Neural progenitor cell (in vitro differentiated cells): ENCODE measurements at places on chromosomes 11 and 22.
A peak's percentile ranks its signal among the peaks of the same experiment; 100 is the strongest.

DNA sequence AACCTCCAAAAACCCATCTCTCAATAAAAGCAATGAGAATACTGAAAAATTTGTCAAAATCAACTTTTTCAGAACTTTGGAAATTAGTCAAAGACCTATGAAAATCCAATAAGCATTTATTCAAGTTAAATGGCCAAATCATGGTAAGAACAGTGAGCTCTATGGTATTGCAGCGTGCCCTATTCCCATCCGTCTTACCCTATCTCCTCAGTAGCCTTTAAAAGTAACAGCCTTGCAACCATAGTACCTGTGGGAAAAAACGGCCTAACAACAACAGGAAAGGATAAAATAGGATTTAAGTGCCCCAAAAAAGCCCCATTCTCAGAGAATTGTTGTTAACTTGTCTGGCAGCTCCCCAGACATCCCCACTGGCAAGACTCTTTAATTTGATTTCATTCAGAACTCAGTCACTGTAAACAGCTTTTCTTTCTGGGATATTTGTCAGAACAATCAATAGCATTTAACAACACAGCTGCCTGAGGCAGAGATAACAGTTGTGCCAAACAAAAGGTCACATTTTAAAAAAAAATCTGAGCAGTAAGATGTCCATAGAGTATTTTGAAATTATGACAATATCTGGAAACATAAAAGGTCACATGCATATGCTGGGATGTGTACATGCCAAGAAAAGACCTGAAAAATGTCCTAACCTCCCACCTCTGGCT is 18.8 kb upstream of the MS4A8 start:
- no peak for DNase-seq

DNA sequence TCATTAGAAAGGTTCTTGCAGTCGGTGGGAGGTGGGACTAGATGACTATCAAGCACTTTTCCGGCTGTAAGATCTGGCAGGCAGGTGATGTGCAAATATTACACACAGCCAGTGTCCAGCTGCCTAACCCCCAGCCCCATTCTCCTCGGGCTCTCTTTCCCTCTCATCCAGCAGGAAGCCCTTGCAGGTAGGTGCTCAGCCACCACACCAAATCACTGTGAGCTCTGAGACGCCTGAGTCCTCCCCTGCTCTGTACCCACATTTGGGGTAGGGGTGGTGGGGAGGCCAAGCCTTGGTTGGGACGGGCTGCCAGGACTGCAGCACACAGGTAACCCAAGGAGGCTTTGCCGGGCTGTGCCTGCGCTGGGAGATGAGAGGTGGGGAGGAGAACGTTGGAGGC is 601 bp downstream of the ART5 start:
- DNase-seq, result no peak

- no peak for DNase-seq
Observed at GRCh38 chr11:68362801-68363379, 50.5 kb downstream of the LRP5 start.

GRCh38 chr11:73415854-73416615 is 39.8 kb downstream of the RELT start:
- DNase-seq, result no peak

DNA sequence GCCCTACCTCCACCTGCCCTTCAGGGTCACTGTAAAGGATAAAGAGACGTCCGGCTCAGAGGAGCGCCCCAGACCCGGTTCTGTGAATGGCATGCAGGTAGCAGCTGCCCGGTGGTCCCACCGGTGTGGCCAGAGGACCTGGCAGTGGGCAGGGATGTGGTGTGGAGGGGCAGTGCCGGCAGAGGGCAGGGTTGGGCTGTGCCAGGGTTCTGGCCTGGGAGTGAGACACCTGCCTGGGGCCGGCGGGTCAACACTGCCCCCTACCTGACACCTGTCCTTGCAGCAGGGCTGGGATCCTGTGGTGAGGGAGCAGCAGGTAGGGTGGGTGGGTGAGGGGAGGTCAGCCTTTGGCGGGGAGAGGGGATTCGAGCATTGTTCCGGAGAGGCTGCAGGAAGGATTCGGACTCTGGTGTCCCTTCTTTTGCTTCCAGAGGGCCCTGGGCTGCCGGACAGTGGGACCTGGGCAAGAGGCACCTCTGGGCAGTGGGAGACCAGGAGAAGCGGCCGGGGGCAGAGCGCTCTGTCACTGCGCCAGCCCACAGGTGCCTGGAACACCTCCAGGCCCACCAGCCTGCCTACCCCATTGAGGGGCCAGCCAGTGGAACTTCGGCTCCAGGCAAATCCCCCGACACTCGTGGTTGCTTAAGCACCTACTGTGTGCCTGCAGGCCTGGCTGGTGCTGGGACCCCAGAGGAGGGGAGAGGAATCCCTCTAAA is 1.6 kb upstream of the PHLDA2 start:
- peak; percentile 79 for DNase-seq

DNA sequence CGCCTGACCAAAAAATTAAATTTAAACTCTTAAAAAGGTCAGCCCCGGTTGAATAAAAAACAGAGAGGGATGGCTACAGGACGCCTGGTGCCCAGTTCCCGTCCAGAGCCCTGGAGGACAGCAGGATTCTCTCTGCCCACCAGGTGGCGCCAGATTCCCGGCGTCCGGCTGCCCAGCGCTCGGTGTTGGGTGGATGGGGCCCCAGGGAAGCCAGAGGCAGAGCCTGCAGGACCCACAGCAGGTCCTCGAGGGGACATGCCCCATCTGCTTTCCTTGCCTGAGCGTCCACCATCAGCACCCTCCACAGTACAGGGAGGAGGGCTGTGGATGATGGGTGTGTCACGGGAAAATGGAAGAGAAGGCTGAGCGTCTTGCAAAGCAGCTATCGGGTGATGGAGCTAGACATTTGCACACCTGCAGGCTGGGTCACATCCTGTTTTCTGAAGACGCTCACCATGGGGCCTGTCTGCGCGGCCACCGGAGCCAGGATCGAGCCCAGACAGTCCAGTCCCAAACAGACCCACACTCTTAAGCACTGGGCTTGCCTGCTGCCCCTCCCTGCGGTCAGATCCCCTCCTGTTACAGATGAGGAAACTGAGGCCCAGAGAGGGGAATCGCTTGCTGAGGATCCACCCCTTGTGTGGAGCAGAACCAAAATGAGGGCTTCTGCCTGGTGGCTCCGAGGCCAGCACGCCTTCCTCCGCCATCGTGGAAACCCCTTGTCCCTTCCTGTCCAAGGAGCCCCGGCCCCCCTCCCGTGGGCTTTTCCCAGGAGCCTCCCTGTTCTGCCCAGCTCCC is 18.5 kb upstream of the CBX7 start:
- peak; percentile 89 for DNase-seq

DNA sequence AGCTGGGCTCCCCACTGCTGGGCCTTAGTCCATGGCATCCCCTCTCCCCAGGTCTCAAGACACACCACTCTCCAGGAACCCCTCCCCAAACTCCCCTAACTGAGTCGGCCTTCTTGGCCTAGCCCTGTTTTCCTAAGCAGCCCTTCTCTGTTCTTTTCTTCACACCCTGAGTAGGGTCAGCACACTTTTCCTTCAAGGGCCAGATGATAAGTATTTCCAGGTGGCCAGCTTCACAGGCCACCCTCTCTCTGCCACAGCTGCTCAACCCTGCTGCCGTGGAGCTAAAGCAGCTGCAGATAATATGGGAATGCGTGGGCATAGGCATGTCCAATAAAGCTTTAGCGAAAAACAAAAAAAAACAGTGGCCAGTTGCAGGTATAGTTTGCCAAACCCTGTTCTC is 24.1 kb downstream of the DGCR2 start:
- no peak for DNase-seq

DNA sequence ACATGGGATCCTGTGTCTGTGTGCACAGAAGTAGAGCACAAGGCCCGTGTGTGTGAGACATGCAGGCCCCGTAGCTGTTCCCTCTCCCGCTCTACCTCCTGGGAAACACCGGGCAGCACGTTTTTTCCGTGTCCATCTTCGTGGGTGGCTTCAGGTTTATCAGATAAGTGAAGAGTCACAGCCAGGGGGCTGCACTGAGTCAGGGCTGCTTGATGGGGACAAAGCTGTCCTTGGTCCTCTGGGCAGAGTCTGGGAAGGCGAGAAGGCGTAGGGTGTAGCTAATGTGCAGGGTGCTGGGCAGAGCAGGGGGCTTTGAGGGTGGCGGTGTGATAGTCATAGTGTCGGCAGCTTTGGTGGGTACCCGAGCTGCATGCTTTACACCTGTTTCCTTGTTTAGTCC is 23.7 kb downstream of the INCENP start:
- DNase-seq, result peak; percentile 15

- no peak for DNase-seq
Observed at GRCh38 chr11:105937331-105937730, 84.7 kb downstream of the MSANTD4 start.

DNA sequence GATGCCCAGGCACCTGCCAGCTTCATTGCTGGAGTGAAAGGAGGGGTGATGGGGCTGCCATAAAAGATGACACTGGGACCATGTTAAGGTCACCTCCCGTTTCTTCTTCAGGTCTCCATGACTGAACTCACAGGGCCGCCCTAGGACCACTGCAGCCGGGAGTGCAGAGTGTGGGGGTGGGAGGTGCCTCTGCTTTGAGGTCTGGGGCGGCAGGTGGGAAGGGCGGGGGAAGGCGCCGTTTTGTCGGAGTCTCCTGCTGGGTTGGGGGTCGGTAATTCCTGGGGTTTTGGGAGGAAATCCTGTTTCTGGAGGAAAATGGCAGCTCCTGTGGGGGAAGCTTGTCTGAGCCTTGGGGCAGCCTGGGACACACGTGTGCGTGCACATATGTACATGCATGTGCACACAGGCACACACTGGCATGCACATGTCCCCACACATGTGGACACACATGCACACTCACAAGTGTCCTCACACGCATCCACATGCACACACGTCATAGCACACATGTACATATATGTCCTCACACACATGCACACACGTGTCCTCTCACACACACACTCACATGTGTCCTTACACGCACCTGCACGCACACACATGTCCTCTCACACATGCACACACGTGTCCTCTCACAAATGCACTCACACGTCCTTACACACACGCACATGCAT is 990.9 kb downstream of the BRD1 start:
- DNase-seq, result no peak

- no peak for DNase-seq
Observed at GRCh38 chr11:1209371-1210057, 13.4 kb upstream of the MUC5B start.

- DNase-seq, result no peak
Observed at GRCh38 chr11:120569861-120570260, 58.3 kb downstream of the GRIK4 start.

DNA sequence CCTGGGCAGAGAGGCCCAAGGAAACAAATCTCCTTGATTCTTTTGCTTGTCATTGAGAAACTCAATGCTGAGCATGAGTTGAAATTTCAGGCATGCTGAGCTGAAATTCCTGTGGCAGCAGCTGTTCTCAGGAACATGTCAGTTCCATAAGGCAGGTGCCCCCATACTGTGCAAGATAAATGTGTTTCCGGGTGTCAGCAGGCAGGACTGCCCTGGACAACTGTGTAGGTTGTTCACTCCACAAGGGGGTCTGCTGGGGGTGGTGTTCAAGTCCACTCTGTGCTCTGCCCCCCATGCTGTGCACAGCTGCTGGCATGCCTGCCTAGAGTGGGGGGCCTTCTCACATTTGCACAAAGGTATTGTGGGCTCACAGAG is 133.7 kb downstream of the CTTN start:
- no peak for DNase-seq

- no peak for DNase-seq
Observed at GRCh38 chr11:80084608-80085007, 643.8 kb upstream of the TENM4 start.

DNA sequence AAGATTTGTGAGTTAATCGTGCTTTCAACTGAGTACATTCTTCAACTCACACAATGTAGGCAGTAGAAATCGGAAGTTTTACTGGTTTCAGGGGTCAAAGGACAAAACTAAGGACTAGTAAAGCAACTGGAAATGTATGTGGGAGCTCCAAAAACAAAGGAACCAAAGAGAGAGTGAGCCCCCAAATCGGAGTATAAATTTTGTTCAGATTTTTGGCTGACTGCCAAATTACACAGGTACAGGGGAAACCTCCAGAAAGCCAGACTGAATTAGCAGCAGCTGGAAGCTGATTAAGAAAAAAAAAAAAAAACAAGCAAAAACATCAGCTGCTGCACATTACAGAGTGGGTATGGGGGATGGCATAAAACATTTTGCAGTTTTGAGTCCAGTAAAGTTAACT is 75.2 kb upstream of the GNAZ start:
- no peak for DNase-seq

- DNase-seq, result no peak
Observed at GRCh38 chr11:80553565-80553964, 1112.7 kb upstream of the TENM4 start.

DNA sequence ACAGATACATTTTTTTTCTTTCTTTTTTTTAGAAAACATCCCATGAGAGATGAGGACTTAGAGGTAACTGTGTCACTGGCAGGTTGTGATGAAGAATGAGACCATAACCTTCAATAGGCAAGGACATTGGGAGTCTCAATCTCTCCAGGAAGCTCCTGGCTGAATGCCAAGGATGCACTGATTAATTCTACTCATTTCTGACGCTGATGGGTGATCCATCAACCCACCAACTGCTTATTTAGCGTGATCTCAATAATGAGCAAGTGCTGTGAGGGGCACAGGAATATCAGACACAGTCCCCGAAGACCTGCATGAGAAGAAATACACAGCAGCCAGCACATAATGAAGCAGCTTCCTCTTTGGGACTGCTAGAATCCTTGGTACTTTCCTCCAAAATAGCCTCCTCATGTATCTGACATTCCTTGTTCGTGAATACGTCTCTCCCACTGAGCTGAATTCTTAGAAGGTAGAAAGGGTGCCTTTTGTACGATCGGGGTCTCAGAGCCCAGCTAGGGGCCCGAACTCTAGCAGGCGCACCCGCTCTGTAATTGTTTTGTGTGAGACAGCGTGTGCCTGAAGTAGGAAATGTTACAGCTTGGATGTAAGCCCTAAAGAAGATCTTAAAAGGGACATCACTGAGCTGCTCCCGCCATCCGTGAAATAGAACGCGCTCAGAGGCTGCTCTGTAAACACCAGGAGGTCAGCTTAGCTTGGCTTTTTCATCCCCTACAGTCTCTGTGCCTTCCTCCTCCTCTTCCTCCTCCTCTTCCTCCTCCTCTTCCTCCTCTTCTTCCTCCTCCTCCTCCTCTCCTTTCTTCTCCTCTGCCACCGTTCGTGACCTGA is 7.2 kb downstream of the CLMP start:
- peak; percentile 47 for DNase-seq

GRCh38 chr11:2549876-2550605 is 105.2 kb downstream of the KCNQ1 start:
- DNase-seq, result no peak

DNA sequence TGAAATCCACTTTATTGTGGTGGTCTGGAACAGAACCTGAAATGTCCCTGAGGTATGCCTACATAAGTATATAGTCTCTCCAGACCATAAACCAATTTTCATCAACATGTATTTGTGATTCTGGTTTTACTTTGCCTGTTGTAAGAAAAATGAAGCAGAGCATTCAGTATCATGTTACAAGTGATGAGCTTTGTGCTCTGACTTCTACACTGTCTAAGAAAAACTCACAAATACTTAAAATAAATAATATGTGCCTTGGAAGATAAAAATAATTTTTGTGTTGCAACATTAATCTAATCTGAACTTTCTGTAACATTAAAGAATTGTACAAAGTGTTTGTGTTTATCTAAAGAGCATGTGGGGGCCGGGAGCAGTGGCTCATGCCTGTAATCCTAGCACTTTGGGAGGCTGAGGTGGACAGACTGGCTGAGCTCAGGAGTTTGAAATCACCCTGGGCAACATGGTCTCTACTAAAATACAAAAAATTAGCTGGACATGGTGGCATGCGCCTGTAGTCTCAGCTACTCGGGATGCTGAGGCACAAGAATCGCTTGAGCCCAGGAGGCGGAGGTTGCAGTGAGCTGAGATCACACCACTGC is 219.5 kb downstream of the SOX6 start:
- no peak for DNase-seq
